ENCODE measurements at places on chromosomes 4 and X.

- no peak for DNase-seq
Observed at GRCh38 chrX:119252716-119253115, 16.6 kb downstream of the PGRMC1 start.

GRCh38 chr4:183300655-183301054, 19.4 kb downstream of the CLDN22 start:
- no peak for DNase-seq

DNA sequence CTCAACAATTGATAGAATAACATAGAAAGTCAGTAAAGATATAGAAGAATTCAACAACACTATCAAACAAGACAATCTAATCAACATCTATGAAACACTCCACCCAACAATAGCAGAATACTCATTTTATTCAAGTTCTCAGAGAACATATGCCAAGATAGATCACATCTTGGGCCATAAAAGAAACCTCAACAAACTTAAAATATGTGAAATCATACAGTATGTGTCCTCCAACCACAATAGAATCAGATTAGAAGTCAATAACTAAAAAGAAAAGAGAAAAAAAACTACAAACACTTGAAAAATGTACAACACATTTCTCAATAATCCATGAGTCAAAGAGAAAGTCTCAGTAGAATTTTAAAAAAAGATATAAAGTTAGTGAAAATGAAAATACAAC, 78.6 kb upstream of the LDB2 start:
- DNase-seq, result no peak

DNA sequence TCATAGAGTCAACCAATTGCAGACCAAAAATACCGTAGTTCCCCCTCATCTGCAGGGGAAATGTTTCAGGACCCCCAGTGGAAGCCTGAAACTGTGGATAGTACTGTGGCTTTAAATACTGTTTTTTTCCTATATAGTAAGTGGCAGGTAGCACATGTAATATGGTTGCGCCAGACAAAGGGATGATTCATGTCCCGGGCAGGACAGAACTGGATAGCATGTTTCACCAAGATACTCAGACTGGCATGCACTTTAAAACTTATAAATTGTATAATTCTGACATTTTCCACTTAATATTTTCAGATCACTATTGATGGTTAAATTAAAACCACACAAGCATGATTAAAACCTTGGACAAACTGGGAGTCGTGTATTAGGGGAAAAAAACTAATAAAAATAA, 276.3 kb upstream of the AGA start:
- DNase-seq, result no peak

- DNase-seq, result no peak
Observed at GRCh38 chr4:150302553-150302952, 224.3 kb downstream of the DCLK2 start.

Data from cerebellar cortex (tissue), 1 donor.